Stimulated activated CD8-positive, alpha-beta memory T cell treated with anti-CD3 and anti-CD28 coated beads, Interleukin-7, amount 100 ng/mL, for 1 hour (primary cell): ENCODE measurements at places on chromosomes 3 and 15.

DNA sequence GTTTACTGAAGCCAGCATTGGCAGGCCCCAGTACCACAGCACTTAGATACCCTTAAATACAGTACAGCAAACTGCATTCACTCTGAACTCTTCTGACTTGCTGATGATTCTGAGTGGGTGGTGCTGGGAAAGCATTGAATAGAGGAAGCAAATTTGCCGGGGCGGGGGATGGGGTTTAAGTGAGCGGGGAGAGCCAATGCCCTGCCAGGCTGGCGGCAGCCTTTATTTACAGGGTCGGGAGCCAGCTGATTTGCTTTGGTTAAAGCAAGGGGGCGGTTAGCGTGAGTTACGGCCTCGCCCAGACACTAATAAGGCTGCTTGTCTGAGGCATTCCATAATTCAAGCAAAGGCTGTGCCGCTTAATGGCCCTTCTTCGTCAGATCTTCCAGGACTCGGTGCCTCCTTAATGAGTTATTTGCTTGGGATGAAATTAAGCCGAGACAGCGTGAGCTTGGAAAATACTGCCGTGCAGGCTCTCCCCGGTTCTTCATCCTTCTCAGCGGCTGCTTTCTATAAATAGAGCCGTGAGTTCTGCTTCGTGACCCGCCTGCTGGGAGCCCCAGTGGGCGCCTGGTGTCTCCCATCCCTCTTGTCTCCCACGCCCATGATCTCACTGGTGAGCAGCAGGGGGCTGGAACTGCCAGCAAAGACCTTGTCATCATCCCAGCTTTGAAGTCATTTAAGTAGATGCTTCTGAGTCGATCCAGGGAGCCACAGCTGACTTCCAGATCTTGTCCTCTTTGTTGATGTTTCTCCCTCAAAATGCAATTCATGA, 25.8 kb downstream of the SPSB4 start:
- no peak for DNase-seq

DNA sequence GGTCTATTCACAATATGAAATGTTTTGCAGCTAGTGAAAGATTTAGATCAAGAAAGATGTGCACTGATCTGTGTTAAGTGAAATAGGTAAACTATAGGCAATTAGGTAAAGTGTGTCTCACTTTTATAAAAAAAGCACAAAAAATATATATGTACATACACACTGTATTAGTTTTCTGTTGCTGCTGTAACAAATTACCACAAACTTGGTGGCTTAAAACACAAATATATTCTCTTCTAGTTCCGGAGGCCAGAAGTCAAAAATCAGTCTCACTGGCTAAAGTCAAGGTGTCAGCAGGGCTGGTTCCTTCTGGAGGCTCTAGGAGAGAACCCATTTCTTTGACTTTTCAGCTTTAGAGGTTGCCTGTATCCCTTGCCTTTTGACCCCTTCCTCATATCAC, 11.1 kb downstream of the FAH start:
- DNase-seq: no peak

DNA sequence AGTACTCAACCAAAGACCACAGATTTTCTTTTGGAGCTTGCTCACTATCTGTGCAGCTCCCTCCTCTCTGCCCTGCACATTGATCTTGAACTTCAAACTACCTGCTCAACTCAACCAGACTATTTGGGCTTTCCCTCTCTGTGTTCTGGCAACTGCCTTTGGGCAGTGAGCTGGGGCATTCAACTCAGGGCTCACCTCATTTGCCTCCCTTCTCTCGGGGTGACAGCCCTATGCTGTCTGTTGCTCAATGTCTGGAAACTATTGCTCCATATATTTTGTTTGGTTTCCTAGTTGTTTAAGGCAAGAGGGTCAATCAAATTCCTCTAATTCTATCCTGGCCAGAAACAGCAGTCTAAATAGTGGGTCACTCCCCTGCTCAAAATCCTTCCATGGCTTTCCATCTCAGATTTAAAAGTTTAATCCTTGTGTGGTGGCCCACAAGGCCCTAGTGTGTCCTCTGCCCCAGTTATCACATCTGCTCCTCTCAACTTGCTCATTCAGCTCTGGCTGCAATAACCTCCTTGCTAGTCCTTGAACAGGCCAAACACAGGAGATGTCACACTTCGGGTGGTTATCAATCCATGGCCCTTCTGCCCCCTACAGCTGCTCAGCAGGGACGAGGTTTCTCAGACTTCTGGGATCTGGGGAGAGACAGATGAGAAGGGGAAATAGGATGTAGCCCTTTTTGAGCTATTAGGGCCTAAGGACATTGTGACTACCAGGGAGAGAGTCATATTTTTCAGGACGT, 67.8 kb downstream of the SNRK start:
- DNase-seq: no peak

GRCh38 chr15:35533130-35534110, 12.5 kb downstream of the DPH6 start:
- DNase-seq: no peak

DNA sequence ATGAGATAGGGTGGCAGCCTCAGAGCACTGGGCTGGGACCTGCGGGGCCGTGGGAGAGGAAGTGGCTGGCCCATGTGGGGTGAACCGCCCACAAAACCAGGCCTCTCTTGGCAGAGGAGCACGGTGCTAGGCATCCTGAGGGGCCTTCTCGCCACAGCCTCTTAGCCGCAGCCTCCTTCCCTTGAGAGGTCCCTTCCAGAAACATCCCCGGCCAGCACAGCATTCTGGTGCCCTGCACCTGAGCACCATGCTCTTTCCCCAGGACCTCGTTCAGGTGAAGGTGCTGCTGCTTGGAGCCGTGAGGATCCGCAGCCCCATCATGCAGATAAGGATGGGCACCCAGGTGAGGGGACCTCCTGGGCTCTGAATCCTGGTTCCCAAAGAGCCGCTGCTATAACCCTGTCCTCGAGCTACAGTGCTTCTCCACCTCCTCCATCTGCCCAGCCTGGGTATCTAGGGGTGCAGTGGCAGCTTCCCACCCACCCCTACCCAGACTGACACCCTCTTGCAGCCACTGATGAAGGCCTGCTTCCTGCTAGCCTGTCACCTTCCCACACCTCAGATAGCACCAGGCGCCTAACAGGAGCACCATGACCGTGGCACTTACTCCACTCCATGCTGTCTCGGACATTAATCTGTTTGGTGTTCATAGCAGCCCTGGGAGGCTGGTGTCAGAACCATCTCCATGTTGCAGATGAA, 11.2 kb upstream of the TXNRD3 start:
- DNase-seq: no peak

GRCh38 chr3:123026565-123027291, 835 bp downstream of the SEMA5B start:
- no peak for DNase-seq

GRCh38 chr3:138070006-138070405, 45.4 kb downstream of the DZIP1L start:
- DNase-seq: no peak

DNA sequence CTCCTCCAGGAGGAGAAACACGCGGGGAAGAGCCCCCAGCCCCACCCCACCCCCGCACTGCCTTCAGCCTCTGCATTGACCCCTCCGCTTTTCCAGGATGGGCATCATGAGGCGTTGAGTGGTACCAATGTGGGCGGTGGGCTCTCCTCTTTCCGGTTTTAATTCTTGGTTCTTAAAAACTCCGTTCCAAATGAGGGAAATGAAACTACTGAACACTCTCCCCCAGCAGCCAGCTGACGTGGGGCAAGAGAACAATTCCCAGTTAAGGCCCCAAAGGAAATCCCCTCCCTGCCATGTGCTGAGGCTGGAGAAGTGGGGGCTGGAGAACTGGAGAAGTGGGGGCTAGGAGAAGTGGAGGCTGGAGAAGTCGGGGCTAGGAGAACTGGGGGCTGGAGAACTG, 5.3 kb upstream of the NRROS start:
- no peak for DNase-seq

GRCh38 chr3:88084097-88084501, 25.0 kb downstream of the ZNF654 start:
- no peak for DNase-seq

DNA sequence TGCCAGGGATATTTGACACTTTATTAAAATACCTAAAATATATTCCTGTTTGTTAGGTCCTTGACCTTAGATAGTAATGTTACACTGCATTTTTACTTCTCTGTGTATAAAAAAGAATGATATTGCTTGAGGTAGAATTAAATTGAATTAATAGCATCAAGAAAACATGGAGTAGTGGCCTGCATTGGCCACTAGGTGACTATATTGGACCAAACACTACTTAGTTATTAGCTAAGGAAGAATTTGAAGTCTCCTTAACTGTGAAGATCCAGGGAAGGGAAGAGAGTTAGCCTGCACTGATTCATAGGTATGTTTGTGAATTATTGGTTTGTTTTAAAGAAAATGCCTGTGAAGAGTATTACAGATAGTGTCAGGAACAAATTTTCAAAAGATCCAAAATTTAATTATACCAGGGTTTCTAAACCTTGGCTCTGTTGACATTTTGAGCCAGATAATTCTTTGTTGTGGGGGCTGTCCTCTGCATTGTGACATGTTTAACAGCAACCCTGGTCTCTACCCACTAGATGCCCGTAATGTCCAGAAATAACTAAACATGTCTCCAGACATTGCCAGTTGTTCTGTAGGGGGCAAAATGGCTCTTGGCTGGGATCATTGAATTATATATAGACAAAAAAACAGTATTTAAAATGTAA, 103.6 kb upstream of the THSD4 start:
- DNase-seq: no peak

GRCh38 chr3:26015752-26016151, 225.9 kb downstream of the OXSM start:
- DNase-seq: no peak

- no peak for DNase-seq
These were observed 727.8 kb downstream of the NLGN1 start for GRCh38 chr3:174125267-174125824.

- DNase-seq: no peak
These were observed 224.7 kb upstream of the SATB1 start for GRCh38 chr3:18649666-18650363.

DNA sequence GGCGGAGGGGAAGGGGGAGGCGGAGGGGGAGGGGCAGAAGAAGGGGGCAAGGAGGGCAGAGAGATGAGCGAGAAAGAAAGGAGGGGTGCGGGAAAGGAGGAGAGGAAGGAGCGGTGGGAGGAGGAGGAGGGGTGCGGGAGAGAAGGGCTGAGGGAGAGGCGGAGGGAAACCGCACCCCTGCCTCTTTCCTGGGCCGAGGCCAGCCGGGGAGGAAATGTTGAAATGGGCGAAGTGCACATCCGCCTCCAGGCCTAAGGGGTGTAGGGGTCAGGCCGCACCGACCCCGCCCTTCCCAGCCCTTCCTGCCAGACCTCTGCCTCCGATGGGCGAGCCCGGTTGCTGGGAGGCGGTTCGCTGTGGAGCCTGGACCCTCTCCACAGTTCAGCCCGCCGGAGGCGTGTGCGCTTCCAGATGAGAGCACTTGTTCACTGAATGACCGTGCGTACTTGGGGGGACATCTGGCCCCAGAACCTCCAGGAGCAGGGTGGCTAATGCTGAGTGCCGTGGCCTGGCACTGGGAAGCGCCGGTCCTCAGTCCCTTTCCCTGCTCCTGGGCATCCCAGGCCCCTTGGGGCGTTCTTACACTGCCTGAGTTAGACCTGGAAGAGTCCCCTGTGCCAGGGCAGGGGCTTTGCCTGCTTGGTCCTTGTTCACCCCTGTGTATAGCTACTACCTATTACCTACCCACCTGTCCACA, 110.3 kb upstream of the KLF13 start:
- no peak for DNase-seq

DNA sequence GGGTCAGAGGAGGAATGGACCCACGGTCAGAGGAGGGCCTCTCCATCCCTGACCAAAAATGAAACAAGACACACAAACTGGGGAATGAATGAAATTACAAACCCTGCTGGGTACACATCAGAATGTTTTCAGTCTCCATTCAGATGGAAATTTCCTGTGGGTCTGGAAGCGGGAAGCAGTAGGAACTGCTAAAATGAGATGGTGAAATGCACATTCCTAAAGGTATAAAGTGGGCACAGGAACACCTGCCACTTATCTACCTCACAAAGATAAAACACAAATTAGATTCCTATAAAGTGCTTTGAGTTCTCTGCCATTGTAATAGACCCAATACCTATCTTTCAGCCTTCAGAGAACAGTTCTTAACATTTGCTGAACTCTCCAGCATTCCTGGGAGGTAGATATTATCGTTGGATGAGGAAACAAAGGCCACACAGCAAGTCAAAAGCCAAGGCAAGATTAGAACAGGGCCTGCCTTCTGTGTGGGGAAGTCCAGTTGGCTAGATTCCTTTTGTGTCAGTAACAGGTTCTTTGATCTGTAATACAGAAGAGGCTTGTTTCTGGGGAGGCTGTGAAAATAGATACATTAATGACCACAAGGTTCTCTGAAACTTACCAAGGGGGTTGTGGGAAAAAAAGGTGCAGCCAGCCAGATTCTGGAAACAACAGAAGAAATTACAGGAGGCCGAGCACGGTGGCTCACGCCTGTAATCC, 98.4 kb downstream of the IGF2BP2 start:
- DNase-seq: no peak

- DNase-seq: no peak
These were observed 1.6 kb downstream of the BOC start for GRCh38 chr3:113212844-113213375.

GRCh38 chr3:105553851-105554250, 187.1 kb downstream of the ALCAM start:
- DNase-seq: no peak

DNA sequence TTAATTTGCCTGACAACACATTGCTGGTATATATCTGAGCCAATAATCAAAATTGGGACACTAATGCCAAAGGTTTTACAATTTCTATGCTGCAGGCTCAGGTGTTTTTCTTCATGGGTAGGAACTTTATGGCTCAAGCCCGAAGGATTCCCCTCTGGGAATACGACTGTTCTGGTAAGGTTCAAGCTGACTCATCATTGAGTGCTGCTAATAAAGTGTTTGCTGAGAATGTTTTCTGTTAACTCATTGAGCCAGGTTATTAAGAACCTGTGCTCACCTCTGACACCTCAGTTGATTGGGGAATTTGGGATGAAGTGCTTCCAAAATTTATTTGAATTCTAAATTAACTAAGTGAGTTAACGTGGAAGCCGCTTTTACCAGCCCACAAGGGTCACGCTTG, 135.8 kb upstream of the CTDSPL start:
- no peak for DNase-seq

DNA sequence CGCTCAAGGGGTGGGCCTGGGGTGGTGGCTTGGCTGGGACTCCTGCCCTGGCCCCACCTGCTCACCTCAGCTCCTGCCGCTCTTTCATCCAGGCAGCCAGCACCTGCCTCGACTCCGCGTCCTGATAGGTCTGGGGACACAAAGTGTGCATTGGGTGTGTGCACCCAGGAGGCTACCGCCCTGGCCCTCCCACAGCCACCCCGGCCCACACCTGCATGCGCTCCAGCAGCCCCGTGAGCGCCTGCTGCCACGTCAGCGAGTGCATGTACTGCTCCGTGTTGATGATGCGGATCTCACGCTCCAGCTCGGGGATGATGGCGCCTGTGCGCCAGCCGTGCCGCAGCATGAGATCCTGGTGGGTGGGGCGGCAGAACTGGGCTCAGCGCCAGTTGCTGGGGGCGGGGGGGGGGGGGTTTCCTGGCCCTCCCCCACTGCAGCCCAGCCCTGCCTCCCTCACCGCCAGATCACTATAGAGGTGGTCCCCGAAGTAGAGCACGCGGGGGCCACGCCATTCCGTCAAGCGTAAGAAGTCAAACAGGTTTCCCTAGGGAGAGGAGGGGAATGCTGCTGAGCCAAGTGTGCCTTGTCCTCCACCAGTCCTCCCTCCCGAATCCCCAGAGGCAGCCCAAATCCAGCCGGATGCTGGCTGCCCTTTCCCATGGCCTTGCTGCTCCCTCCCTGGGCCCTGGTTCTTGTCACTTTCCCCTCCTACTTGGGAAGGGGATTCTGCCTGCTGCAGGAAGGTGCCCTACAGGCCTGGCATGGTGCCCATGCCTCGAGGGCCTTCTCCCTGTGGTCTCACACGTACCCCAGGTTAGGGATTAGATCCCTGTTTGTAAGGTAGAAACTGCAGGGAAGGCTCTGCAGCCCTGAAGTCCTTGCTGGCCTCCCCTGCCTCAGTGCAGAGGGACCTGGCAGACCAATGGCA, 8.6 kb downstream of the NT5DC2 start:
- DNase-seq: no peak
